ENCODE measurements at places on chromosomes 5 and 9.

GRCh38 chr5:164187785-164188184 lies 682.4 kb downstream of the MAT2B start:
- no peak for DNase-seq

- DNase-seq, result peak; percentile 93
These were observed at the start of gene F2RL1 for GRCh38 chr5:76818844-76819831. Gene F2RL1, plus strand, starts transcription at chr5:76819030. Its CDS starts 153 bp downstream, at chr5:76819183.

GRCh38 chr5:11851965-11852716 lies 52.1 kb downstream of the CTNND2 start:
- no peak for DNase-seq

DNA sequence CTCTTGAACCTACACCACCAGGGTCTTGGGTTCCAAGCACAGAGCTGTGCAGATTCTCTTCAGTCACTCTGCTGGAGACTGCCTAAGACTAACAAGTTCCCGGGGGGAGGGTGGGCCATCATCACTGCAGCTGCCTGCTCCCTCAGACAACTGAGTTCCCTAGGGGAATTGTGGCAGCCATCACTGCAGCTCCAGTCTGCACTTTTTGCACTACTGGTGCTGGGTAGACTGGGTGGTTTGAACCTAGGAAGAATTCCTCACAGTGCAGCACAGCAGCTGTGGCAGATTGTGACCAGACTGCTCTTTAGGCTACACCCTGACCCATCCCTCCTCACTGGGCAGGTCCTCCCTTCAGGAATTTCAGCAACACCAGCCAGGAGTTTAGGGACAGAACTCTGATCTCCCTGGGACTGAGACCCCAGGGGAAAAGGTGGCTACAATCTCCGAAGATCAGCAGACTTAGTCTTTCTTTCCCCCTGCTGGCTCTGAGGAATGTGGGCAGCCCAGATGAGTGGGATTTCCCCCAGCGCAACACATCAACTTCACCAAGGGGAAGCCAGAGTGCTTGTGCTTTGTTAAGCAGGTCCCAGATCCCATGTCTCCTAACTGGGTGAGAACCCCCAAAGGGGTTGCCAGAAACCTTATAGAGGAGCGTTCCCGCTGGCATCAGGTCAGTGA lies 30.9 kb upstream of the RGMB start:
- DNase-seq, result no peak

DNA sequence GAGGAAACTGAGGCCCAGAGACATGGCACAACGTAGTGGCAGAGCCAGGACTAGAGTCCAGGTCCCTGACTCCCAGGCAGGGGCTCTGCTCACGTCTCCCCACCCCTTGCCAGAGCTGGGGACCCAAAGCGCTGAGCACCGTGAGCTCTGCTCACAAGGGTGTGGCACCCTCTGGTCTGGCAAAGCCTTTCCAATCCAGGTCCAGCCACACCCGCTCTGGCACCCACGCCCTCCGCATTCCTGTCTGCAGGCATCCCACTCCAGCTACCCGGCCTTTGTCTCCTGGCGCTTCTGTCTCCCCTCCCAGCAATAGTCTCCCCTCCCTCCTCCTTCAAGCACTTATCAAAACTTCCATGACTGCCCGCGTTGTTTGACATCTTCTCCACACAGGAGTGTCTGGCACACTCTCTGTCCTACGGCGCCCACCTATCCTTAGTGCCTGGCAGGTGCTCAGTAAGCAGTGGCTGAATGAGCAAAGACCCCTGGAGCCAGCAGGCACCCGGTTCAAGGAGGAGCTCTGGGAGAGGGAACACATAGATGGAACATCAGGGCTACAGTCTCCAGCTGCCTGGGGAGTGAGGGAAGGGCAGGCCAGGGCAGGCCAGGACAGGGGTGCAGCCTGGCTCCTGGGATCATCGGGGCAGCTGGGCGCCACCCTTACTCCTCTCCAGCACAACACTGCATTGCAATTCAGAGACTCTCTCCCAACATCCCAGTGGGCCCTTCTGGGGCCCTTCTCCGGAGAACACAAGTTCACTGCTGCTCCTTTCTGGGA lies 12.0 kb downstream of the HIGD2A start:
- no peak for DNase-seq

All from thyroid gland (tissue), 4 donors.